ENCODE measurements at places on chromosomes 2 and 18.
A peak's percentile ranks its signal among the peaks of the same experiment; 100 is the strongest.

GRCh38 chr2:113846429-113846828 lies 43.5 kb upstream of the ACTR3 start:
- no peak for DNase-seq

DNA sequence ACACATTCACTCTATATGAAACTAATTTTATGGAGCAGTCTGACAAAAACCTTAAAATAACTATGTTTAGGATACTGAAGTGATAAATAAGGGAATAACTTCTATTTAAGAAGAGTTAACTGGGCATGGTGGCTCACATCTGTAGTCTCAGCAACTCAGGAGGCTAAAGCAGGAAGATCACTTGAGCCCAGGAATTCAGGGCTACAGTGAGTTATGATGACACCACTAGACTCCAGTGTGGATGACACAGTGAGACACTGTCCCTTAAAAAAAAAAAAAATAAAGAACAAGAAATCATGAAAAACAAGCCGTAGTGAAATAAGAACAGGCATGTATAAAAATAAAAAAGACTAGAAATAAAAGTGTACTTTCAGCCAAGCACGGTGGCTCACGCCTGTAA lies 82.0 kb downstream of the THADA start:
- no peak for DNase-seq

DNA sequence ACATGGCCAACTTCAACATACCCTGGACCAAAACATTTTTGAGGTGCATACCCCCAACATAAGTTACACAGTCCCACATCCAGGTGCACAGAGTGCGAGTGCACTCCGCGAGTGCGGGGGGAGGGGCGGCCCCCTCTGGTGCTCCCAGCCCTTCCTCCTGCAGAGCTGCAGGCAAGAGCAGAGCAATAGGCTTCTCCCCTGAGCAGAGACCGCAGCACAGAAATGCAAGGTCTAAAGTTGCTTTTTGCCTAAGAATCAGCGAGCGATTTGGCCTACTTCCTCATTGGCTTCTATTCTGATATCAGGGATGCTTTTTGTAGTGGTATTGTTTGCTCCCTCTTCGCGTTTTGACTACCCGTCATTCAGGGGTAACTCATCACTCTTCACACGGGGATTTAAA lies 40.6 kb downstream of the BOLA3 start:
- no peak for DNase-seq

DNA sequence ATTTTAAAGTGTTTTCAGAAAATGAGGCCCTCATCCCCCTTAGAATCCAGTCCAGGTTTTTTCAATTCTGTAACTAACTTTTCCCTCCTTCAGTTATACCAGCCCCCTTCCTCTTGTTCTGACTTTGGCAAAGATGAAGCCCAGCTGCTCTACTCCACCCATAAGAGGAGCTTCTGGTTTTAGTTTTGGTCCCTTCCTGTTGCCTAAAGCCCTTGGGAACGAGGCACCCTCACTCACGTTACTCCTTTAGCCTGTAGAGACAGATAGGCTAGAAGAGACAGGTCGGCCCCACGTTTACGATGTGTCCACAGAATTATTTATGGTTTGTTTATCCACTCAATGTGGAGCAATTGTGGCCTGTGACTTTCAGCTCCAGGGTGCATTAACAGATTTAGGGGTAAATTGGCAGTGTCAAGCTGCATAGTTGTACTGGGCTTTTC lies 454.2 kb upstream of the TNP1 start:
- DNase-seq = peak; percentile 73

GRCh38 chr2:50207881-50208280 lies 824.1 kb downstream of the NRXN1 start:
- no peak for DNase-seq

DNA sequence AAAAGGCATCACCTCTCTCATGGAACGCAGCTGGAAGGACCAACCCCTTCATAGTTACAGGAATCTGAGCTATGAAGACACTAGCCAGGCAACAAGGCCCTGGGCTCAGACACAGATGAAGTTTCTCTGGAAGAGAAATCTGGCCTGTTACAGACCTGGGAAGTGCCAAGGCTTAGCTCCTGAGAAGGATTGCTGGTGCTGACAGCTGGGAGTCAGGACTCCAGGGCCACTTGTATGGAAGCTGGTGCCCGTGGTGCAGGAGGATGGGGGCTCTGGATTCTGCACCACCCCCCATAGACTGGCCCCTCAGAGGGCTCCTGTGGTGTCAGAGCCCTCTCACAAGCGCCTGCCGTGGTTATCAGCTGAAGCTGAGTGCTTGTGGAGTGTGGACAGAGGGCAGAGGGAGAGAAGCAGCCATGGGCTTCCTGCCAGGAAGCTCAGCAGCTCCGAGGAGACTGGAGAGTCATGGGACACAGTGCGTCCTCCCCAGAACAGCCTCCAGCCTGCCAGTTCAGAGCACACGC lies 87.3 kb upstream of the LCLAT1 start:
- DNase-seq = no peak

- no peak for DNase-seq
Measured at GRCh38 chr2:10144771-10145518, 22.4 kb downstream of the RRM2 start.

DNA sequence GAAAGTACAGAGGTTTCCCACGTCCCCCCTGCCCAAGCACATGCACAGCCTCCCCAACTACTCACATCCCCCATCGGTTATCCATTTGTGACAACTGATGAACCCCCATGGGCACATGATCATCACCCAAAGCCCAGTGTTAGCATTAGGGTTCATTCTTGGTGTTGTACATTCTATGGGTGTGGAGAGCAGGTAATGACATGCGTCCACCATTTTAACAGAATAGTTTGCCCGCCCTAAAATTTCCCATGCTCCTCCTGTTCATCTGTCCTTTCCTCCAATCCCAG lies 74.3 kb downstream of the LONRF2 start:
- DNase-seq = no peak

DNA sequence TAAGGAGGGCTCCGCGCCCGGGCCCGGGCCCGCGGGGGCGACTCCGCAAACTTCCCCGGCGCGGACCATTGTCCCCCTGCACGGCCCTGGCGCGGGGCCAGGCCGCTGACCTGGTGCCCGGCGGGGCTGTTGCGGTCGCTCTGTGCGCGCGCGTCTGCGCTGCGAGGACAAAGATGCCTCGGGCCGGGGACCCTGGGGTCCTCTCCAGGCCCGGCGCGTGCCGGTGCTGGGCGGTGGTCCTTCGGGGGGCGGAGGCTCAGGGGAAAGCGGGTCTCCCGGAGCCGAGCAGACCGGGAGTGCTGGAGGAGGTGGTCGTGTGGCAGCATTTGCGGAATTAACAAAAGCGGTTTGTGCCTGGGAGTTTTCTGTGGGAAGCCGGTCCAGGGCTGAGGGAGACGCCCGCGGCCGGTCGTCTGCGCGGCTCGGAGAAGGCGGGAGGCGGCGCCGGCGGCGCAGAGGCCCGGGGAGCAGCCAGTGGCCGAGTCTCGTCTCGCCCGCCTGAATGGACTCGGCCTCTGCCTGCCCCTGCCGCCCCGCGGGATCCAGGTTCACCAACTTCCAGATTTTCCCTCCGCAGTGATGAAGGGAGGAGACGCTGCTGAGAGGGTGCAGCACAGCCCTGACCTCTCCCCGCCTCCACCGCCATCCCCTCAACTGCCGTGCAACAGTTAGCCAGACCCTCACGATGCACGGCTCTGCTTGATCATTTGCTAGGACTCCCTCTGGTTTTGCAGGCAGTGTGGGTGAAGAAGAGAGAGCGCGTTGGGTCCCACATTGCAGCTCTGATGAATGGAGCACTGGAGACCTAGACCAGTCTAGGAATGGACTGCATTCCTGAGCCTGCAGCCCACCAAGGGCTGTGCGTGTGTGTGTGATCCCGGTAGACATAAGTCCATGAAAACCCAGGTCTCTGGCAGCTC lies 705 bp downstream of the EFR3B start:
- DNase-seq = peak; percentile 49

DNA sequence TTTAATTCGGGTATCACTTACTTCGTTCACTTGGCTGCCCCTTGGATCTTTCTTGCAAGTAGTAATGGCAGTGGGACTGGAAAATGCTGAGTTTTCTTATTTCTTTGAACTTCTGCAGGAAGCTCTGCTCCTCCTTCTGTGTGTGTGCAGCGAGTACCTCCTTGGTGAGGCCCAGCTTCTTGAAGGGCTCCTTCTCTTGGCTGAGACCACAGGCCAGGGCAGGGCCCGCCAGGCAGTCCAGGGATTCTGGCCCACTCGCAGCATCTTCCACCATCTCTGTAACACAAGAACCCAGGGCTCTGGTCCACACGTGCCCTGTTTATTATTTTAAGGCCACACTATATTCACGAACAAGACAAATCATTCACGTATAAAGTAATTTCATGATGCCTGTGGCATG lies 15.8 kb upstream of the HES6 start:
- no peak for DNase-seq

- DNase-seq = no peak
Measured at GRCh38 chr2:10906926-10907625, 4.7 kb upstream of the KCNF1 start.

- DNase-seq = no peak
Measured at GRCh38 chr18:9113468-9114149, 11.1 kb downstream of the NDUFV2 start.
